ENCODE measurements at places on chromosomes 7 and 10.
A peak's percentile ranks its signal among the peaks of the same experiment; 100 is the strongest.

DNA sequence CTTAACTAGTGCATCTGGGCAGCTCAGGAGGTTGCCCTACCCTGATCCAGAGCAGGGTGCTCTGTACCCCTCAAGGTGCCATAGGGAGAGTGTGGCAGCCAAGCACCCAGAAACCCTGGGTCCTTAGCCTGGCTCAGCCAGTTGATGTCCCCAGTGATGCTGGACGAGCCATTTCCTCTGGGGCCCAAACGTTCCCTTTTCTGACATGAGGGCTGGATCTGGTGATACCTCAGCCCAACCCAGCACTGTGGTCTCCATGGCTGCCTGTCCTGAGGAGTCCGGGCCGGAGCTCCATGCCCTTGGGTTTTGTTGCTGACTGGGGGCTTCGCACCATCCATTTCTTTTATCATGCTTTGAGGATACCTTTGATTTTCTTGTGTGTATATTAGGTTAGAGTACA lies 87.9 kb upstream of the IKZF1 start:
- no peak for DNase-seq

DNA sequence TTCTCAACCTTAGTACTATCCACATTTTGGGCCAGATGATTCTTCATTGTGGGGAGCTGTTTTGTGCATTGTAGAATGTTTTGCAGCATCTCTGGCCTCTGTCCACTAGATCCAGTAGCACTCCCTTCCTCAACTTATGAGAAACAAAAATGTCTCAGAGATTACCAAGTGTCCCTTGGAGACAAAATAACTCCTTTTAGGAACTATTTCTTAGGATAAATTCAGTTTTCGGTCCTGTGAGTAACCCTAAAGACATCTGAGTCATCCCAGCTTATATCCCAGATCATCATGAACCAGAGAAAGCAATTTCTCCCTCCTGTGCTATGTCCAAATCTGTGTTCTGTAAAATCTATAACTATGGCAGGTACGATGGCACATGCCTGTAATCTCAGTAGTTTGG lies 266.6 kb upstream of the PHYHIPL start:
- DNase-seq = no peak

- peak; percentile 28 for DNase-seq
Measured at GRCh38 chr10:11639849-11640764, 28.7 kb upstream of the USP6NL start.

DNA sequence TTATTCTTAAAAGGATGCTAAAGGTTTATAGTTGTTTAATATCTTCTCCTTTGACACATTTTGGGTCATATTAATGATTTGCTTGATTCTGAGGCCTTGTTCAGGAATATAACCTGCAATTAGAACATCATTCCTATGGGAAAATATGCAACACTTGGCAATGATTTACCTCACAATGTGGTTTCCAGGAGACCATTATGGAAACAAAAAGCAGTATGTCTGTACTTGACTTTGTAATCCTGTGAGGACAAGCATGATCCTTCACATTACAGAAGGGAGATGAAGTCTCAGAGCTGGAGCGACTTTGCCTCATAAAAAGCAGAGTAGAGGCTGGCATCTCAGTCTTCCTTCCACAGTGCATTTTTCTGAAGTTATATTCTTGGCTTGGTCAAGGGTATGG lies 57.0 kb upstream of the CDCA7L start:
- no peak for DNase-seq

GRCh38 chr7:151725844-151726651 lies 150.9 kb downstream of the PRKAG2 start:
- DNase-seq = no peak

DNA sequence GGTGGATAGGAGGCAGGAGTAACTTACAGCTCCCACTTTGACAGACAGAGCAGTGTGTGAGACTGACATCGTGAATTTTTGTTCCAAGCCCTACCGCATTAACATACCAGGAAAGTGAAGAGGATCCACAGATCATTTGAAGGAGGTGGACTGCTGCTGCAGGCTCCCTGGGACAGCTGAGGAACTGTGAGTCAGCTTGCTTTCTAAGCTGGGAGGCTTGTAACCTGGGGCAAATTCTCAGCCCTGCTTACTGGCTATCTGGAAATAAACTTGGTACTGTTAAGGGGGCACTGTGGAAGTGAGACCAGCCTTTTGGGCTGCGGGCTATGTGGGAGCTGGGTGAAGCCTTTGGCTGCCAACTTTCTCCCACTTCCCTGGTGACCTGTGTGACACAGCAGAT lies 1202.5 kb downstream of the DNAJB9 start:
- no peak for DNase-seq

- no peak for DNase-seq
Measured at GRCh38 chr10:89540420-89540949, 5.1 kb upstream of the SLC16A12 start.

- no peak for DNase-seq
Measured at GRCh38 chr10:22992075-22992474, 64.2 kb downstream of the ARMC3 start.

GRCh38 chr10:13991353-13991752 lies 339.4 kb downstream of the FRMD4A start:
- no peak for DNase-seq

DNA sequence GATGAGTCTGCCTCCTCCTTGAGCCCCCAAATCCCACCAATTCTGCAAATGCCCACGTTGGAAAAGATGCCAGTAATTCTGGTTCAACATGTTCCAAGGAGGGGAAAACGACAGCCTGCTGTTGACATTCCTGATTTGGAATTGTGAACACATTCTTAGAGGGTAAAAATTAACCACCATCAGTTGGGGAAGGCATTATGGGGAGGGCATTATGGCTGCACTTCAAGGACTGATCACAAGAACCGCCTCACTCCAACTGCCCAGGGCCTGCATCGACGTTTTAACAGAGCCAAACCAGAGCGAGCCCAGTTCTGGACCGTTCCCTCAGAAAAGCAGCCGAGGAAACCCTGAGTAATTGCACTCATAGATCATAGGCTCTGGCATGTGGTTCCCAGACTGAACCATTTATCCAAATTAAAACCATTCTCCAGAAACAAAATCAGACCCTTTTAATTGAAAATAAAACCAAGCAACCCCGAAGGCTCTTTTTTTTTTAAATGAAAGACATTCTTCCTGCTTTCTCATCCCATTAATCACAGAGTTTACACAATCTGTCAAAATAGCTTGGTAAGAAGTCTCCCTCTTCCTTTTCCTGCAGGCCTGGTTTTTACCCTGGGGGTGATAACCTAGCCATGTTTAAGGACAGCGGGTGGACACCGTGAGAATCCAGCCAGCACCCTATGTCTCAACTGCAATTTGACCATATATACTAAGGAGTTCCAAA lies 8.0 kb downstream of the TNS3 start:
- no peak for DNase-seq

Measured in OCI-M1 (cell line).